Tibial artery (tissue), 4 donors: ENCODE measurements at places on chromosomes 13 and 19.

DNA sequence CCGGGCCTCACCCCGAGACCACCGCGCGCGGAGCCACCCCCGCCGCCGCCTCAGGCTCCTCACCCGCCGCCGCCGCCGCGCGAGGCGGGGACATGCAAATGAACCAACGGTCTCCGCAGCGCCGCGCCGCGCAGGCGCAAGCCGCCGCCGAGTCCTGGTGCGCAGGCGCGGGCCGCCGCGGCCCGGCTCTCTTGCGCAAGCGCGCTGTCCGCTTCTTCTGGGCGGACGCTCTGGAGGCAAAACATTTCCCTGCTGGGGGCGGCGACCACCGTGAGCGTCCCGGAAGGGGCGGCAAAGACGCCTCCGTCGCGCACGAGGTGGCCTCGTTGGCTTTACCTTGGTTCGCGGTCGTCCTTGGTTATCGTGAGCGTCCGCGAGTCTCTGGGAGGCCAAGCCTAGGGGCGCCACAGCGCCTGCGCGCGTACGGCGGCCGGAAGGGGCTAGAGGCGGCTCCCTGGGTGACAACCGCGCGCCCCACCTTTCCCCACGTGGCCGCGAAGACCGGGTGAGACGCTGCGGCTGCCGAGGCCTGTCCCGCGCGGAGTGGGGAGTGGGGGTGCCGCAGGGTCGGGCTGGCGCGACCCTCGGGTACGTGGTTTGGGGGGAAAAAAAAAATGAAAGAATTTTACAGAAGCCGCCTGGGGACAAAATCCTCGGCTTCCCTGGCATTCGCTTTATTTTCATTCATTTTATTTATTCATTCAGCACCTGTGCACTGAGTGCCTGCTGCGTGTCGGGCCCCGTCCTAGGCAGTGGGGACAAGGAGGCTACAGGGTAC is at the start of the genes ARMC6 and SUGP2:
Gene ARMC6, plus strand, starts transcription at position 178 of the 778 bp plus-strand sequence. CDS start 607 bp downstream, outside the sequence.
Gene SUGP2, minus strand, starts transcription at position 92 of the 778 bp plus-strand sequence. CDS start 2,446 bp downstream, outside the sequence.
- H3K27me3 ChIP-seq = no peaks in the 10 kb centered on the region
- peak within 1 kb of the TSS; percentile 86 for H3K4me3 ChIP-seq
- peaks cover 16% of the 10 kb centered on the region for H3K4me1 ChIP-seq

DNA sequence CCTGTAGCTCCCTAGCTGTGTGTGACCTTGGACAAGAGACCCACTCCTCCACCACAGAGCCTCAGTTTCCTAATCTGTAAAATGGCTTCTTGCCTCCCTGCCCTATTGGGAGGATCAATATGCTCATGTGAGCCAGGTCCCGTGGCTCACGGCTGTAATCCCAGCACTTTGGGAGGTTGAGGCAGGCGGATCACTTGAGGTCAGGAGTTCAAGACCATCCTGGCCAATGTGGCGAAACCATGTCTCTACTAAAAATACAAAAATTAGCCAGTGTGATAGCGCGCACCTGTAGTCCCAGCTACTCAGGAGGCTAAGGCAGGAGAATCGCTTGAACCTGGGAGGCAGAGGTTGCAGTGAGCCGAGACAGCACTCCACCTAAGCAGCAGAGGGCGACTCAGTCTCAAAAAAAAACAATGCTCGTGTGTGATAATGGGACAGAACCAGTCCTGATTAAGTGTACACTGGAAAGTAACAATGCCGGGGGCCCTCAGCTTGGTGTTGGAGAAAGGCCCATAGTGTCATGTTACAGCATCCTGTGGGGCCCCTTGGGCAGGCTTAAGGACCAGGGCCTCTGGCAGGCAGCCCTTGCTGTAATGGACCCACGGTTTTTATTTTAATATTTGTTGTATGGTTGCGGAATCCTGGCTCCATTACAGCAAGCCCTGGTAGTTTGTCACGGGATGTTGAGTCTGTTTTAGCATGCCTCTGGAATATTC is 6.8 kb downstream of the RPS11 start:
- H3K4me3 ChIP-seq = no peak overlapping the region
- H3K27me3 ChIP-seq = no peaks in the 10 kb centered on the region
- no peak overlapping the region for H3K27ac ChIP-seq
- H3K4me1 ChIP-seq = no peaks in the 10 kb centered on the region
- peaks cover 23% of the 10 kb centered on the region for H3K36me3 ChIP-seq

DNA sequence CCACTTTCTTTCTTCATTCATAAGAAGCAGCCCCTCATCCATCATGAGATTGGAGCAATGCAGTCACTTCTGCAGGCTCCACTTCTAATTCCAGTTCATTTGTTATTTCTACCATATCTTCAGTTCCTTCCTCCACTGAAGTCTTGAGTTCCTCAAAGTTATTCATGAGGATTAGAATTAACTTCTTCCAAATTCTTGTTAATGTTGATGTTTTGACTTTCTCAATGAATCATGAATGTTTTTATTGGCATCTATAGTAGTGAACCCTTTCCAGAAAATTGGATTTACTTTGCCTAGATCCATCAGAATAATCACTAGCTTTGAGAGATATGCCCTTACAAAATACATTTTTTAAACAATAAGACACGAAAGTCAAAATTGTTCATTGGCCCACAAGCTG is 2567.7 kb upstream of the PCDH20 start:
- no peak for DNase-seq
- H3K27ac ChIP-seq = no peak overlapping the region
- no peak overlapping the region for H3K4me3 ChIP-seq
- no peaks in the 10 kb centered on the region for H3K4me1 ChIP-seq
- H3K36me3 ChIP-seq = no peaks in the 10 kb centered on the region
- no peaks in the 10 kb centered on the region for H3K27me3 ChIP-seq

DNA sequence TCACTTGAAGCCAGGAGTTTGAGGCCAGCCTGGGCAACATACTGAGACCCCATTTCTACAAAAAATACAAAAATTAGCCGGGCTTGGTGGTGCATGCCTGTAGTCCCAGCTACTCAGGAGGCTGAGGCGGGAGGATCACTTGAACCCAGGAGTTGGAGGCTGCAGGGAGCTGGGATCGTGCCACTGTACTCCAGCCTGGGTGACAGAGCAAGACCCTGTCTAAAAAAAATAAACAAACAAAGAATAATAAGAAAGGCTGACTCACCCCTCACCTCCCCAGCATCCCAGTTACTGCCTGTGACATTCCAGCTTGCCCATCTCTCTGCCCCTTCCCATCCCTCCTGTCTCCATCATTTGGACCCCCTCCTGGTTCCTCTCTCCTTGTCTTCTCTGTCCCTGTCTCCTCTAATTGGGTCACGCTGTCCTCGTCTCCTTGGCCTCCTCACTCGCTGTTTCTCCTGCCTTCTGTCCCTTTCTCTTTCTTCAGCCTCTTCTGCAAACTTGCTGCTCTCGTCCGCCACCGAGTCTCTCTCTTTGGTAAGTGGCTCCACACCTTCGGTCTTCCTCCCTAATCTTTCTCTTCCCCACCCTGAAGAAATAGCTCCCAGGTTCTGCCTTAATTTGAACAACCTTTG is 77.7 kb downstream of the RYR1 start:
- H3K36me3 ChIP-seq = no peaks in the 10 kb centered on the region
- H3K4me1 ChIP-seq = no peaks in the 10 kb centered on the region
- DNase-seq = no peak
- peaks cover 44% of the 10 kb centered on the region for H3K27me3 ChIP-seq

GRCh38 chr13:63448692-63449091 is 2033.0 kb upstream of the PCDH20 start:
- H3K36me3 ChIP-seq = no peaks in the 10 kb centered on the region
- H3K27ac ChIP-seq = no peak overlapping the region
- DNase-seq = no peak
- H3K27me3 ChIP-seq = no peaks in the 10 kb centered on the region
- H3K4me3 ChIP-seq = no peak overlapping the region

- no peak overlapping the region for H3K27ac ChIP-seq
- H3K4me3 ChIP-seq = no peak overlapping the region
- no peaks in the 10 kb centered on the region for H3K36me3 ChIP-seq
- H3K27me3 ChIP-seq = no peaks in the 10 kb centered on the region
Measured at GRCh38 chr13:43127103-43127798, 103.9 kb downstream of the DNAJC15 start.

- H3K4me1 ChIP-seq = peaks cover 27% of the 10 kb centered on the region
- DNase-seq = no peak
- peak overlapping the region; percentile 67 for H3K4me3 ChIP-seq
- H3K27ac ChIP-seq = peak overlapping the region; percentile 88
- no peaks in the 10 kb centered on the region for H3K36me3 ChIP-seq
Measured at GRCh38 chr19:1206864-1207450, 1.4 kb downstream of the STK11 start.
